Activated T-helper 1 cell treated with Interleukin-2 at 50 U/mL for 16 hours (primary cell): ENCODE measurements at places on chromosomes 11 and 22.

DNA sequence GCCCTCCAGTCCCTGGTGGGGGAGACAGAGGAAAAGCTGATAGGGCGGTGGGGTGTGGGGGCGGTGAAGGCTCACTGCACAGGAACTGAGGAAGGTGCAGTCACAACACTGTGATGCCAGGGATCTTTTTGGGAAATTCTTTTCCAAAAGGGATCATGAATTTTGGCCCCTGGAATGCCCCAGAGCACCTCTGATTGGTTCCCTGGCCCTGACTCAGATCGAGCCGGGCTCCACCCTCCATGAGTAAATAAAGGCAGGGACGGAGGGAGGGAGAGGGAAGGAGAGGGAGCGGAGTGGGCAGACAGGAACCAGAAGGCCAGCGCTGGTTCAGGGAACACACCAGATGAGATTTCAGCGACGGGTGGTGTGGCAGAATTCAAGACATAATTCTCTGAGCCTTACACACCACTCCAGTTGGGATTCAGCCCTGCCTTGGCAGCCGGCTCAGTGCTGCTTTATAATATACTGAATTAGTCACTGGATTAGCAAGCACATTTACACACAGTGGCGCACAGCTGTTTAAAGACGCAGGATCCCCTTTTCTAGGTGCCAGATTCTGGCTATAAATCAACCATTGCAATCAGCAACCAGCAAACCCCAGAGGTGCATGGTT, 80.3 kb downstream of the ETS1 start:
- no peak for DNase-seq

DNA sequence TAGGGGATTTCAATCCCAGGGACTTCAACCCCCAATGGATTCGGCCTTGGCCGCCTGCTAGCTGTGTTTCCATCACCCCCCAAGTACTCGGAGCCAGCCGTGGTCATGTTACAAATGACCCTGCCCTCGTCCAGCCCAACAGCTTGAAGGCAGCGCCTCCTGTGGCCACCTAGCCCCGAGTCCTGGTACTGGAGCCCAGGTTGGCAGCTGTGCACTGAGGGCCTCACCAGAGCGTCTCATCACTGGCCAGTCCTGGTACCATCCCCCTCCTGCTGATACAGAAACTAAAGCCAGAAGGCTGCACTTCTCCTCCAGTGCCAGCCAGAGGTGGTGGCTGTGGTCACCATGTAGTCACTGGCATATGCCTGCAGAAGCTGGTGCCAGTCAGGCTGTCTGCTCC, 44.9 kb upstream of the FADD start:
- DNase-seq: no peak

GRCh38 chr11:12239804-12240371, 129.5 kb downstream of the MICAL2 start:
- no peak for DNase-seq

GRCh38 chr11:35820614-35821013, 123.2 kb upstream of the LDLRAD3 start:
- DNase-seq: no peak

GRCh38 chr11:20020198-20020597, 140.1 kb downstream of the DBX1 start:
- no peak for DNase-seq

- no peak for DNase-seq
Measured at GRCh38 chr11:76054330-76054729, 152.0 kb downstream of the WNT11 start.

DNA sequence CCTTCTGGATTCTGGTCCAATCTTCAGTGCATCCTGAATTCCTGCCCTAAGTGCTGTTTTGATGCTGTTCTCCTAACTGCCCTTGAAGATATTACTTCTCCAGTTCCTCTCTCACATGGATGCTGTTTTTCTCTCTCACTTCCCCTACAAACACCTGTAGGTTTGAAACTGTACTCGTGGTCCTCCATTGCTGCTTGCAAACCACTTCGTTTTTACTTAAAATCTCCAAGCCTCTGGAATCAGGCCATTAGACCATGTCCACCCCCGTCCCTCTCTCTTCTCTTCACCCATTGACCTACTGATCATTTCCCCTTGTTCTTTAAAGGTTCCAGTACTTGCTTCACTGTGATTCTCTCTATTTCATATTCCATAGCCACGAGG, 988.1 kb downstream of the NTM start:
- DNase-seq: no peak
